ENCODE measurements at places on chromosomes 6 and 20.

GRCh38 chr6:152004036-152004566 lies 196.6 kb downstream of the ESR1 start:
- DNase-seq = no peak

- no peak for DNase-seq
Measured at GRCh38 chr6:715709-716491, 23.0 kb upstream of the EXOC2 start.

DNA sequence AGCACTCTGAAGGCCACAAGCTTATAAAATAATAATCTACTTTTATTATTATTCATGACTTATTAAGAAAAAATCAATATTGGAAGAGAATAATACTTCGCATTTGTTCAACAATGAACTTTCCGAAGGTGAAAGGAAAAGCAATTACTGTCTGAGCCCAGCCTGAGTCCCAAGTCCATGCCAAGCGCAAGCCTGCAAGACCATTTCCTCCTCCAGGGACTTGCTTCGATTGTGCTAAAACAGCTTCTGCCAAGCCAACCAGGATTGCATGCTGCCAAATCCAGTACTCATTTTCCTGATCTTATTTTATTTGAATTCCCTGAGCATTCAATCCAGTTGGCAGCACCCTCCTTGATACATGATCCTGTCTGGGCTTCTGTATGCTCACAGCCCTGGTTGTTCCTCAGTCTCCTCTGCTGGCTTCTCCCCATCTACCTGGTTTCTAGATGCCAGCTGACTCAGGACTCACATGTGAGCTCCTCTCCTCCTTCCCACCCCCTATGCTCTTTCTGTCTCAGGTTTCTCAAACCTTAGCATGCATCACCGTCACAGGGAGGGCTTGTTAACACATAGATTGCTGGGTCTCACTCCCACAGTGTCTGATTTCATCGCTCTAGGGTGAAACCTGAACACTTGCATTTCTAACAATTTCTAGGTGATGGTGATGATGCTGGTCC lies 55.9 kb upstream of the PSMF1 start:
- DNase-seq = no peak

GRCh38 chr6:118186672-118187567 lies 279.9 kb downstream of the SLC35F1 start:
- no peak for DNase-seq

DNA sequence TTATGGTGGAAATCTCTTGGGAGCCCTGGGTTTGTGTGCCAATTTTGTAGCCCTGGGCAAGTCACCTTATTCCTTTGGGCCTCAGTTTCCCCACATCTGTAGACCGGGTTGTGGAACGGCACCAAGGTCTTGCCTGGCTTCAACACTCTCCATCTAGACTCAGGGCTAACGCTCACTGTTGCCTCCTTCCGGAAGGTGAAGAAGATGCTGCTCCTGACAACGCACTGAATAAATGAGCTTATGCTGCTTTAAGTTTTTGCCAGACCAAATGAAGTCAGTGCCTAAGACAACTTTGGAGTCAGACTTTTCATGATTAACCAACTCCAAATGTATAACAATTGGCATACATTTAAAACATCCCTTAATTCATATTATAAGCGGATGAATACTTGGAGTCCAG lies 53.1 kb downstream of the PSMG4 start:
- DNase-seq = no peak

GRCh38 chr6:42829561-42830092 lies 47.8 kb downstream of the BICRAL start:
- DNase-seq = no peak

- no peak for DNase-seq
Measured at GRCh38 chr6:170076466-170077165, 214.3 kb downstream of the DLL1 start.

- no peak for DNase-seq
Measured at GRCh38 chr6:169830876-169831275, 79.5 kb downstream of the ERMARD start.

- DNase-seq = no peak
Measured at GRCh38 chr20:14148042-14148441, 152.7 kb downstream of the MACROD2 start.
